Pancreas (tissue), 10 donors: ENCODE measurements at places on chromosomes 4 and X.

- DNase-seq: no peak
Observed at GRCh38 chr4:129738175-129738574, 642.2 kb downstream of the C4orf33 start.

DNA sequence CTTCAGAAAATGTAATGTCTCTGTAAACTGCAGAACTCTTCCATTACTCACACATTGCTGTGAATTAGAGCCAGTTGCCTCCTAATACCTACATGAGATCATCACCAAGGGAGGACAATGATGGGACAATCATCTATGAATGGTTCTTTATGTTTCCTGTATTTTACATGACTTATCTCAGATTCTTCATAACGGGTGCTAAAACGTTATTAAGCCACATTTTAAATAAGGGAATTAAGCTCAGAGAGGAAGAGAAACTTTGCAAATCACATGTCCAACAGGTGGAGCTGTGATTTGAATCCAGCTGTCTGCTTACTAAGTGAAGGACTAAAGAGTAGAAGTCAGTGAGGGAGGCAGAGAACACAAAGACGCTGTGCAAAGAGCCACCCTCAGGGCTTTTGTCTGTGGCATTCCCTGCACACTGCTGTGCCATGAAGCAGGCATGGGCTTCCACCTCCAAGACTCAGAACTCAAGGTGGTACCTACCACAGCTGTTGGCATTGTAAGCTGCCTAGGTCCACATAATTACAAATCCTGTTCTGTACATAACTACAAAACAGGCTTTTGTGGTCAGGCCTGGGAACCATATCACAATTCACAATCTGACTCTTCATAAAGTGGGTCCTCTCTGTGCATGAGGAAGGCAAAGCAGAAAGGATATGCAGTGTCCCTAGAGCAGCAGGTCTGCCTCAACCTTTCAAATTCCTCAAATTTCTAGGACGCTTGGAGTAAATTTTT, 12.8 kb downstream of the TBC1D9 start:
- no peak for DNase-seq

GRCh38 chr4:114857831-114858230, 255.6 kb downstream of the NDST4 start:
- DNase-seq: no peak

- no peak for DNase-seq
Observed at GRCh38 chrX:3428792-3429191, 82.3 kb upstream of the MXRA5 start.

DNA sequence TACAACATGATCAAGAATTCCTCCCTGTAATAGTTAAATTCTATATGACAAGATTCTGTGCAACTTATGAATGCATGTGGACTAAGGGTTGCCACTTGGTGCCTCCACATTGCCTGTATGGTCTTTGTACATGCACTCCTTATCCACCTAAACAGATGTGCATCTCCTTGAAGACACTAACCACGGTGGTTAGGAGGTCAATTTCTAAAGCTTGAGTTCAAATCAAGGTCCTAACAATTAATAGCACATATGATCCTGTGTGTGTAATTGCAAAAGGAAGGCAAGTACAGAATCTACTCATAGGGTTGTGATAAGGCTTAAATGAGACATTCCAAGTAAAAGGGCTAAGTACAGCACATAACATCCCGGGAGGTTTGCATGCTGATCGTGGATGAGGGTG, 1.5 kb upstream of the IL21 start:
- no peak for DNase-seq

DNA sequence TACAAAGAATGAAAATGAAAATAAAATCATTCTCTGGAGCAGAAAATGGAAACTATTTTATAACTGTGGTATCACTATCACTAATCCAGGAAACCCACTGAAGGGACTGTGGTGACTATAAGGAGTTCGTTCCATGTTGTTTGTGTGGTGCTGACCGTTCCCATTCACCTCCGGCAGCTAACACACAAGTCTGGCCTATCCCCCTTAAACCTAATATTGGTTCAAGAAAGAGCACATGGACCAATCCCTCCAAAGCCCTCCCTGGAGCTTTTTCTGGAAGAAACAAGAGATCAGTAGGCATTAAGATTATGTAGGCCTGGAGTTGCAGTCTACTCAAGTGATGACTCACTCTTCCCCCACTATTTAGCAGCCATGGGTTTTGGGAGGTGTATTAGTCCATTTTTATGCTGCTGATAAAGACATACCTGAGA, 25.9 kb upstream of the FAM241A start:
- no peak for DNase-seq

DNA sequence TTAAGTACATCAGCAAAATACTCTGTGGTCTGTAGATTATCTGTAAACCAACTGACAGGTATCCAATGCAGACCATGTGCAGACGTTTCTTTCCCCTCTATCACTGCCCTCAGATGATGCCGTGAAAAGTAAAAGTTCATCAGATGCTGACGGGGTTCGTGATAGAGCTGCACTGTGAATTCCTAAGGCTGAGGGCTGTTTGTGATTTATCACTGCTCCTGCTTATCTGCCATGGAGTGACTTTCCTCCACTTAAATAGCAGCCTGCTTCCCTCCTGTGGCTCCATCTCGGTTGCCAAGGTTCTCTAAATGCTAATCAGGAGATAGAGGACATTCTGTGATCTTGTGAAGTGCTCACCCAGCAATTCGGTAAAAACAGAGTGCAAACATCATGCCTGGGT, 89.3 kb upstream of the SRD5A3 start:
- no peak for DNase-seq

- DNase-seq: no peak
Observed at GRCh38 chr4:87052615-87053014, 117.8 kb downstream of the AFF1 start.

DNA sequence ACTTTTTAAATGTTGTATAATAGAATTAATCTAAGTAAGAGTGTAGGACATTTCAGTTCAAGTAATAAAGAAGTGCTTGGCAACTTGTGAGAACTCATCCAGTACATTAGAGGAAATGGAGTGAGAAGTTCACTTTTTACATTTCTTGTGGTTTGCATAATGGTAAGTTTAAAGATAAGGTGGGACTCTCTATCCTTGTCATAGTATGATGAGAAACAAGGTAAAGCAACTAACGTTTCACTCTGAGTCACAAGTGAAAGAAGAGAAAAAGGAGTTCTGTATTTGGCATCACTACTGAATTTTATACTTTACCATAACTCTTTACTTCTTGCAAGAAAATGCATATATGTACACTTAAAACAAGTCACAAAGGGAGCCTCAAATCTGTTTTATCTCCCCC, 219.4 kb downstream of the SLC4A4 start:
- no peak for DNase-seq
